Muscle of back (tissue), 13 donors: ENCODE measurements at places on chromosomes 2 and 18. TPM values are rescaled to one million over a fixed set of nuclear protein-coding genes. Genes with fewer than 3 reads are reported as not detected.

TPO gene
- polyA plus RNA-seq = 0.07 TPM

MC5R gene
- polyA plus RNA-seq = 1.5 TPM

ANKRD62 gene
- polyA plus RNA-seq = not detected

CCDC142 gene
- polyA plus RNA-seq = 7.2 TPM

ARHGAP28 gene
- polyA plus RNA-seq = 24.0 TPM
